SK-N-SH treated with all-trans-retinoic acid at 6 μM for 48 hours (cell line): ENCODE measurements at places on chromosomes 2 and 18.

GRCh38 chr2:189874586-189875320 lies 90.5 kb downstream of the PMS1 start:
- ATAC-seq = no peak

DNA sequence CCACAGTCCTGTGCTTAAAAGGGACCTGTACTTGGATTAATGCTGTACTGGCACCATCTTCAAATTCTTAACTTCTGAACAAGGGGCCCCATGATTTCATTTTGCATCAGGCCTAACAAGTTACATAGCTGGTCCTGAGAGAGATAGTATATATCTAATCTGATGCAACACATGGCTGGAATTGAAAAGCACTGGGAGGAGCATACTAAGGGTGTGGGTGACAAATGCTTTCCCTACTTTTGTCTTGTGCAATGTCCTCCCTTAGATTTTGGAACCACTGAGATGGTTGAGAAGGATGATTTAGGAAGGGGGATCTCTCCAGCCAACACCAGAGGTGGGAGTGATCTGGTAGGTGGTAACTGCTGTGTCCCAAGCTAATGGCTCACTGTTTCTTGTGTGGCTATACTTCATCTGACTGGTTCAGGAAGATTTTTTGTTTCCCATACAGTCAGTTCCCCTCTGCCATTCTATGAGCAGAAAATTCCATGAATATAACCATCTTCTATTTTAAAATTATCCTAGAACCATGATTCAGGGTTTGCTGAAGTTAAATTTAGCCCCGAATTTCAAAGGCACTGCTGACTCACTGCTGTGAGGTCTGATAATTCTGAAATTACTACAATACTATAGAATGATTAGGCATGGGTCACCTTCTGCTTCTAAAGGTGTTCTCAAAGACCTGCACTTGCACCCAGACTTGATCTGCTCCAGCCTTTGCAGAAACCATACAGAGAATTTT lies 108.3 kb upstream of the NCKAP5 start:
- no peak for ATAC-seq

- ATAC-seq = no peak
These were observed 10.5 kb upstream of the LYPD1 start for GRCh38 chr2:132680544-132680943.

GRCh38 chr2:190879474-190880377 lies 895 bp upstream of the GLS start:
- ATAC-seq = no peak

GRCh38 chr2:29332540-29332939 lies 217.3 kb downstream of the CLIP4 start:
- ATAC-seq = no peak

GRCh38 chr2:41859615-41860514 lies 188.0 kb upstream of the PKDCC start:
- peak; percentile 53; the same call in 2 of the 3 replicates for ATAC-seq

- ATAC-seq = no peak
These were observed 89.9 kb downstream of the RHOB start for GRCh38 chr2:20536619-20537422.

- ATAC-seq = no peak
These were observed 506.9 kb downstream of the BCL11A start for GRCh38 chr2:60046529-60046928.

- ATAC-seq = no peak
These were observed 531.4 kb downstream of the TMEM182 start for GRCh38 chr2:103293067-103293741.

DNA sequence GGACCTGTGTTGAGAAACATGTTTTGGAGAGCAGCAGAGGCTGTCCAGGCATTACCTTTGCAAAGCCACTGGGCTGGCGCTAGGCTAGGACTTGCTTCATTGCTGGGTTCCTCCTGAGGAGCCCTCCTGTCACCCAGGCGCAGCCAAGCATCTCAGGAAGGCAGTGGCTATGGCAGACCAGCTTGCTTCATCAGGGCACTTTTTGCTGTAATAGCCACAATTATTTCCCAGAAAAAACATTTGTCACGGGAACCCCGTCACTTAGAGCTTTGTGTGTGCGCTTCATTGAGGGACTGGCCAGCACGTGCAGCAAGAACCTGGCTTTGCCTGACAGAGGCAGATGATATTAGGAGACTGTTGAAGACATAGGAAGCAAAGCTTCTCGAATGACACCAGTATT lies 36.4 kb downstream of the SLC20A1 start:
- no peak for ATAC-seq

- peak; percentile 70 for ATAC-seq
These were observed 300.7 kb downstream of the TCF4 start for GRCh38 chr18:55287149-55287806.

- no peak for ATAC-seq
These were observed 182.8 kb downstream of the LDLRAD4 start for GRCh38 chr18:13401404-13401803.

- ATAC-seq = no peak
These were observed 152.3 kb upstream of the MMADHC start for GRCh38 chr2:149739883-149740265.

DNA sequence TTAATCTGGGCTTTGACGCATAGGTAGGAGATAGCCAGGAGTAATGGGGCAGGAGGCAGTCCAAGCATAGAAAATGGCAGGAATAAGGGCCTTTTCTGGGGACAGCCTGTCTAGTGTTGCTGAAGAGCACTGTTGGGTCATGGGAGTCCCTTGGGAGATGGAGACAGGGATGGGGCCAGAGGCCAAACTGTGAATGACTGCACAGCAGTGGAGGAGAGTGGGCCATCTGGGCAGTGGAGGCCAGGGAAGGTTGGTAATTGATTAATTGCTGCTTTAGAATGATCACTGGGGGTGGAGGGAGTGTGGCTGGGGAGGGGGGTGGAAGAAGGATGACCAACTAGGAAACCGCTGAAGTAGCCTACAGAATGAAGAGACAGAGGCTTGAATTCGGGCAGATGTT lies 28.6 kb upstream of the CREG2 start:
- no peak for ATAC-seq

GRCh38 chr18:62979176-62979575 lies 263.8 kb downstream of the PHLPP1 start:
- ATAC-seq = no peak

- no peak for ATAC-seq
These were observed 8.7 kb downstream of the SP140 start for GRCh38 chr2:230234122-230234722.

DNA sequence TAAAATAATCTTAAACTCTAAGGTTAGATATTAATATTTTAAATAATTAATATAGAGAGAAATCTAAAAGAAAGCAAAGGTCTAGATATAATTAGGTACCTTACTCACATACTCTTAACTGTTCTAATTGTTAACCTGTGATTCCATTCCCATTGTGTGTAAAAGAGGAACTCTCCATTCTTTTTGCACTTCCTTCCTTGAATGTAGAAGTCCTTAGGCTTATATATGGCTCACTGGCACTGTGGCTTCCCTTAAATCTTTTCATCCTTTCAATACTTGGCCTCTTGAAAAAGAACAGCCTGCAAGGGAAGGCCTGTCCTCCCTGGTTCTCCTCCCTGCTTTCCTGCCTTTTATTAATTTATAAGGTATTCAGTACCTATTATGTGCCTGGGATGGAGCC lies 182.8 kb upstream of the FOSL2 start:
- ATAC-seq = no peak

DNA sequence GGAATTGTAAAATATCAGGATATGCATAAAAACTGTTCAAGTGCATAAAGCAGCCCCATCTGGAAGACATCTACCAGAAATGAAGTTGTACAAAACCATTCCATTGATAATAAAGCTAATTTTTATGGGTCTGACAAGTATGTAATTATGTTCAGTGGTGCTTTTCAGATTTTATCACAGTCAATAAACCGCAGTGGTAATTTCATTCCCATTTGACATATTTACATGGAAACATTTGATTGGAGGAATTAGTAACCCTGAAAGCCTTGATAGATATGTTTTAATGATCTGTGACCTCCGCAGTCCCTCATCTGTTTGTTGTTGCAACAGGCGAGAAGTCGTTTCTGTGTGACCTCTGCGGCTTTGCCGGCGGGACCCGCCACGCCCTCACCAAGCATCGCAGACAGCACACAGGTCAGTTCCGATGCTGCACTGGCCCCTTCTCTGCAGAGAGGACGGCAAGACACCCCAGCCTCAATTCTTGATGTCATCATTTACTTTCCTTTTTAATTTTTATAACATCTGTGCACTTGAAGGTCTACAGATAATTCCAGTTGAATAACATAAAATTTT lies 283.1 kb downstream of the ZNF407 start:
- ATAC-seq = no peak

- peak; percentile 39 for ATAC-seq
These were observed at the start of gene CDH20 for GRCh38 chr18:61333271-61333745. CDH20 (plus strand) TSS chr18:61333430.

DNA sequence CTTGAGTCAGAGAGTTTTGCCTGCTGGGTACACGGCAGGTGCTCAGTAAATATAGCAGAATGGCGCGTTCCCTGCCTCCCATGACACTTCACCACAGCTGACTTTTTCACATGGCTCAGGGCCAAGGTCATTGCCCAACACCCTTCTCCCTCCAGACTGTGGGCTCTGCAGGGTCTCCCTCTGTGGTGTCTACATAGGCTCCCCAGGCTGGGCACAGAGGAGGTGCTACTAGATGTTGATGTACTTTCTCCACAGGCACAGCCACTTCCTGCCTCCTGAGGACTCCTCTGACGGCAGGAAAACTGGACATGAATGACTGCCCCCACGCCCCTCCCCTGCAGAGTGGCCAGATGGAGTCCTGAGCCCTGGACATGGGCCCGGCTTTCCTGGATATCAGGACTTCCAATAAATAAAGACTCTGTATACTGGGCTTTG lies 4.2 kb downstream of the CHCHD5 start:
- no peak for ATAC-seq

- no peak for ATAC-seq
These were observed 34.1 kb downstream of the TFPI start for GRCh38 chr2:187520121-187520624.

- no peak for ATAC-seq
These were observed 912.6 kb upstream of the FSHR start for GRCh38 chr2:50066873-50067272.

- no peak for ATAC-seq
These were observed 122.0 kb downstream of the ZNF521 start for GRCh38 chr18:25229920-25230319.

GRCh38 chr2:62344472-62344871 lies 148.6 kb downstream of the B3GNT2 start:
- no peak for ATAC-seq

GRCh38 chr2:39409697-39410389 lies 27.2 kb downstream of the MAP4K3 start:
- ATAC-seq = no peak

DNA sequence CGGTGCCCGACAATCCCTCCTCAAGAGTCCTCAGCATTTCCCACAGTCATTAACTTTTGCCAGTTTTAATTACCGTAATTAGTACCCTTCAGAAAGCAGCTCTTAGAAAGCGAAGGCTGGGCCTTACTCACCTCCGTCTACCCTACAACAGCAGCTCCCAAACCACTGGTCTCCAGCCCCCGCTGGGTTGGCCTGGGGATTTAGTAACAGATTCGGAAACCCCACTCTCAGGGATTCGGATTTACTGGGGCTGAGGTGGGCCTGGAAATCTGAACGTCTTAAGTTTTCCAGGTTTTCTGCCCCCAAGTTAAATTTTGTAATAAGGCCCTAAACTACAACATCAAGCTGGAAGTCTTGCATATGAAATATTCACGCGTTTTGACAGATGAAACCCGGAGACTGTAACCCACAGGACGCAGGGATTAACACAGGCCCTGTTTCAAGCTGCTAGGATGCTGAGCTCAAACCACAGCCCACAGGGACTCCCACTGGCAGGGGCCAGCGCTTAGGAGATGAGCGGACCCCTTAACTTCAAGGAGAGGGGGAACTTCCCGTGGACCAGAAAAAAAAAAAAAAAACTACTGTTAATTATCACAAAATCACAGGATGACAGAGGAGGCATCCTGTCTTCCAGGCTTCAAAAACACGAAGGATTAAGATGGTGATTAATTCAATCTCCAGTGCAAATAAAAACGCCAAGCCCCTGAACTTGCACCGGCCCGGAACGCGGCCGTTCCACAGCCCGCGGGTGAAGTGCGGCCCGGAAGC lies 985 bp downstream of the ILKAP start:
- peak; percentile 22; the same call in 2 of the 3 replicates for ATAC-seq

DNA sequence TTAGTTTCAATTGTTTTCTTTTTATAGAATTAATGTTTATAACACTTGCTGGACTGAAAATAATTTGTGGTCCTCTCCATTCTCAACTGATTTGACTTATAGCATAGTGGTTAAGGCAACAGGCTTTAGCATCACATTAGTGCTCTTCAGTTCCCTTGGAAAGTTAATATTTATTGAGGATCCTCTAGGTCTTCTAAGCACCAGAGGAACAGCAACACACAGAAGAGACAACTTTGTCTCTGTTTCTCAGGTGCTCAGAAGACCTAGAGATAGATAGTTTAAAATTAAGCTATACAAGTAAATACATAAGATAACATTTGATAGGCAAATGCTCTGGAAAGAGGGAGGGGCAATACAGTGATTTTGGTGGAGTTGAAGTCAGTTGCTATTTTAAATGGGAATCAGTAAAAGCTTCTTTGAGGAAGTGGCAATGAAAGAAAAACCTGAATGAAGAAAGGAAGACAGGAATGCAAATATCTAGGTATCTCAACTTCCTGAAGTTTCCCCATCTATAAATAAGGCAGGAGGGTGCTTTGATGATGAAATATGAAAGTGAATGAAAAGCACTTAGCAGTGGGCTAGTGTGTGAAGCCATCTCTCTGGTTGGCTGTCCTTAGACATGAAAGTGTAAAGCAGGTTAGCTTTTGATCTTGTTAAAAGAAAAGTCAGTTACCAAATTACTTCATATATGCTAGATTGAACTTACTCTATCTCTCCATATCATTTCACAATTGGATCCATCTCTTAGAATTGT lies 7.9 kb downstream of the NEUROD1 start:
- no peak for ATAC-seq

DNA sequence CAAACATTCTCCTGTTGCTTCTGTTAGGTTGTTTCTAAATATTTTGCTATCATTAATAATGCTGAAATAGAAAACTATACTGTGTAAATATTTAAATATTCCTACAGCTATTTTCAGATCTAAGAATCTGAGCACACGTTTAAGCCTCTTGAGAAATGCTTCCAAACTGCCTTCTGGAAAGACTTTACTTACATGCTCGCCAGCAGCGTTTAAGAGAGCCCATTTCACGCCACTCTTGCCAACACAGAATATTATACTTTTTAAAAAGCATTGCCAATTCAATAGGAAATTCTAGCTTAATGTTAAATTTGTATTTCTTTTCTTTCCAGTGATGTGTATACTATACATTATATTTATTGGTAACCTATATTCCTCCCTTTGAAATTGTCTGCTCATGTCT lies 92.0 kb downstream of the TMEM163 start:
- no peak for ATAC-seq

GRCh38 chr2:84972932-84973331 lies 2.0 kb downstream of the KCMF1 start:
- ATAC-seq = no peak

- no peak for ATAC-seq
These were observed 66.6 kb downstream of the ITGA4 start for GRCh38 chr2:181523756-181524155.

- ATAC-seq = no peak
These were observed 27.5 kb upstream of the EPAS1 start for GRCh38 chr2:46269544-46270273.

DNA sequence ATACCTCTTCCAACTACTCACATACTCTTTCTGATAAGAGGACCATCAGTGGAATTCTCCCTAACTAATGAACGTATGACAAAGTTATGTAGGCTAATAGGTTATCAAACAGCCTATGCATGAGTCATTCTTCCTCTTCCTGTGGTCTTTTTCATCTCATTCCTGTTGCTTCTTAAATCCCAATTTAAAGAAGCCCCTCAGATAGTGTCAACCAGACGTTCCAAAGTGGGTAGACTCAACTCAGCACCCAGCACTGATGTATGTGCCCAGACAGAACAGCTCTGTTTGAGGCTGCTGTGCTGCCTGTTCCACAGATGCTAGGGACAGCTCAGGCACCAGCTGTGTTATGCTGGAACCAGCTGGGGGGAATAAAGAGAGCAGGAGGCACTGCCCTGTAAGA lies 52.6 kb downstream of the CXCR4 start:
- no peak for ATAC-seq
